NCI-H82 (cell line): ENCODE measurements at places on chromosomes 13 and 19.
A peak's percentile ranks its signal among the peaks of the same experiment; 100 is the strongest.

DNA sequence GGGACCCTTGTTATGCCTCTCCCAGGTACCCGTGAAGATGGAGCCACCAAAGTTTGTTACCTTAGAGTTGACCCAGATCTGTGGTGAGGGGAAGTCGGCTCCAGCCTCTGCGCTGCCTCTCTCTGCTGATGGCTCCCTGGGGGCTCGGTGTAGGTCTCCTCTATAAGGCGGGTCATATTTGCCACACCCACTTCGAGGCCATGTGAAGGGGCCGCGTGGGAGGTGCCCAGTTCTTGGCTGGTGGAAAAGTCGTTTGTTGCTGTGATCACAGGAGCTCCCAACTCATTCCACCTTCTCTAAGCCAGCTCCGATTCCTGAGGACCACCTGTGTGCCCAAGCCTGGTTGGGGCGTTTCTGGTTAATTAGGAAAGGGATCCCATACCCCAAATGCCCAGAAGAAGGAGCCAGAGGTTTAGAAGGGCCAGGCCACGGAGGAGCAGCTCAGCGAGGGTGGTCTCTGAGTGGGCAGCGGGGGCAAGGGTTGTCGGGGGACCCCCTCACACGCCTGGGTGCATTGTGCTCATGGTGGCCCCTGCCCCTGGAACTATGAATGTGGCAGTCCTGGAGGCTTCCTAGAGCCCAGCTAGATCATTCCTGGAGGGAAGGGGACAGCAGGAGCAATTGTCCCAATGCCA lies 296.5 kb downstream of the ZNF536 start:
- DNase-seq, result peak; percentile 20

DNA sequence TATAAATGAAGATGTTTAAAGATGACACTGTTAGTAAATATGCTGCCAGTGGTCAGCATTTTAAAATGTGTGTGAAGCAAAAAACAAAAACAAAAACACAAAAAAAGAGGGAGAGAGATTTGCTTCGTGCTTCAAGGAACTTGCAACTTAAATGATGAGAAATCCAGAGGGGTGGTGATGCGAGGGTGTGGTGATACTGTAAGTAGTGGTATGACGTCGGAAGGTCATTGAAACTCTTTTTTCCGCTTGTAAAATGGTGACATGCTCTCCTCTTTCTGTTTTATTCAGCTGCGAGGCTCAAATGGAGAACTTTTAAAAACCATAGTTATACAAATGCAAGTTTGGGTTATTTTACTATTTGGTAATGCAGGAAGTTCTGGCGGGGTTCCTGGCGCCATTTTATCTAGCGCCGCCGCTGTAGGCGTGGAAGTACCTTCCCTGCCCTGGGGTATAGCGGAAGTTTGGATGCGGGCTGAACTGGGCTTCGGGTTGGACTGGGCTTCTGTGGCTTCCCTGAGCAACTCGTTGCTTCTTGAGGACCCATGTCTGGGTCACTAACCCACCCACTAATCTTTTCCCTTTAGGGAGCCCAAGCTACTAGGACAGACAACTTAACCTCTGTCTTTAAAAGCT lies 34.8 kb downstream of the DGKH start:
- no peak for DNase-seq

- no peak for DNase-seq
Observed at GRCh38 chr13:46850214-46850613, 46.6 kb downstream of the HTR2A start.

DNA sequence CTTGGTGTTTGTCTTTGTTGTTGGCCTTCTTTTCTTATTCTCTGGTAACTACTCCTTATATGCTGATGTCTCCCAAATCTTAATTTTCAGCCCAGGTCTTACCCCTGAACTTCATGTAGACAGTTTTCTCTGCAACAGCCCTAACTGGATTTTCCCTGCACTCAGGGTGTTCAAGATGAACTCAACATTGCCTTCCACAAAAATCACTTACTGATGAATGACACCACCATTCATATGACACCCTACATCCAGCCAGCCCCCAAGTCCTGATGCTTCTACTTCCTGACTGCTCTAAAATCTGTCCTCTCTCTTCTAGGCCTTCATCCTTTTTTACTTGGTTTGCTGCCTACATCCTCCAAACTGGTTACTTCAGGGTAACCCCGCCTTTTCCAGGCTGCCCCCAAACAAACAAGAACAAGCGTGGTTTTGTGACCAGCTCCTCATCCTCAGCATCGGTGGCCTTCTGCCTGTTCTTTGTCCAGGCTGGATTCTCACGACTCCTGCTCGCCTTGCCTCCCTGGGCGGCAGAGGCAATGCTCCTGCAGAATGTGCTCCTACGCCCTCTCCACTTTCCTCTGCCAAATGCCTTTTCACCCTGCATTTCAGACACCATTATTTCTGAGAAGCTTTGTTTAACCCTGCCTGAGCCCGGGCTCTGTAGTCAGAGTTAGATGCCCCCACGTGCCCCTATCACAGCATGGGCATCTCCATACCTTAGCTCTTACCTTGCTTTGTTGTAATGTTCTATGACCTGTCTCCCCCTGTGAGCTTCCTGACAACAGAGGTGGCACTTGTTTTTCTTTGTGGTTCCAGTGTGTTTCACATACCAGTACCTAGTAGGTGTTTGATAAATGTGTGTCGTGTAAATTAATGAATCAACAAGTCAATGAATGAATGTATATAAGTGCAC lies 61.8 kb downstream of the WDFY2 start:
- DNase-seq, result no peak

GRCh38 chr13:27619728-27620376 lies 477 bp downstream of the LNX2 start:
- DNase-seq, result peak; percentile 71

GRCh38 chr13:45240143-45240542 lies 39.3 kb upstream of the KCTD4 start:
- no peak for DNase-seq

GRCh38 chr13:98632961-98633360 lies 56.1 kb upstream of the STK24 start:
- no peak for DNase-seq

DNA sequence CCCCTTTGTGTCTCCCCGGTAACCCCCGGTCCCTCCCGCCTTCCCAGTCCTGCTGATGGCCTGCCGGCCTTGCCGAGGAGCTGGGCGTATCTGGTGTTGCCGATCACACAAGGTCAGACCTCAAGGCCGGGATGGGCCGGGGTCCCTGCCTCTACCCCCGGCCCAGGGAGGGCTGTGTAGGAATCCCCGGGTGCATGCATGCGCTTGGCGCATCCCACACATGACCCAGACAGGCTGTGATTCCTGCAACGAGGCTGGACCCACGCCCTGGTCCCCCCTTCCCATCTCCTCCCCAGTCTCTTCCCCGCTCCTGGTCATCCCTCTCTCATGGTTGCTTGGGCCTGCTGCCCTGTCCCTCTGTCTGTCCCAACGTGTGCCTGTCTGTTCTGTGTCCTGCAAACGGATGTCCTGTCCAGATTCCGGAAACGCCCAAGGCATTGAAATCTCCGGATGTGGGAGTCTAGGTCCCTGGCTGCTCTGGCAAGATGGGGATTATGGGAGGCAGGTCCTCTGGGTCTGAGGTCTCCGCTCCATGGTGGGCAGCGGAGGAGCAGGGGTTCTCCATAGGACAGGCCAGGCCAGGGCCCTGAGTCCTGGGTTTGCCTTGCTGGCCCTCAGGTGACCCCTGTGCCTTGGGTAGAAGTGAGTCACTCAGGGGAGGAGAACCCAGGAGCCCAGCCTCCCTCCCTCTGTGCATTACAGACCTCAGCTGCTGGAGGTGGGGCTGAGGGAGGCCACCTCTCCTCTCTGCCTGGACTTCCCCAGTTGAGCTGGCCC lies 1.6 kb downstream of the PKN1 start:
- DNase-seq, result no peak

DNA sequence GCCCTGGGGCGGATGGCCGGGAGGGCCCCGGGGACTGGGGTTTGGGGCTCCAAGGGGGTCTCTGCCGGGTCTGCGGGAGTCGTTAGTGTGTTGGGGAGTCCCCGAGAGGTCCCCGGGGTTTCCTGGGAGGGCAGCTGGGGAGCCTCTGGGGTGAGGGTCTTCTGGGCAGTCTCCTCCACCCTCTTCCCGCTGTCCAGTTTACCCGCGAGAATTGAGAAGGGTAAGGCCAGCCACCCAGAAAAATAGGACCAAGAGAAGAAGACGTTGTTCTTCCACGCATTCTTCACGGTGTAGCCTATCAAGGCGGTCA lies 1.0 kb upstream of the ETFB start:
- DNase-seq, result no peak

DNA sequence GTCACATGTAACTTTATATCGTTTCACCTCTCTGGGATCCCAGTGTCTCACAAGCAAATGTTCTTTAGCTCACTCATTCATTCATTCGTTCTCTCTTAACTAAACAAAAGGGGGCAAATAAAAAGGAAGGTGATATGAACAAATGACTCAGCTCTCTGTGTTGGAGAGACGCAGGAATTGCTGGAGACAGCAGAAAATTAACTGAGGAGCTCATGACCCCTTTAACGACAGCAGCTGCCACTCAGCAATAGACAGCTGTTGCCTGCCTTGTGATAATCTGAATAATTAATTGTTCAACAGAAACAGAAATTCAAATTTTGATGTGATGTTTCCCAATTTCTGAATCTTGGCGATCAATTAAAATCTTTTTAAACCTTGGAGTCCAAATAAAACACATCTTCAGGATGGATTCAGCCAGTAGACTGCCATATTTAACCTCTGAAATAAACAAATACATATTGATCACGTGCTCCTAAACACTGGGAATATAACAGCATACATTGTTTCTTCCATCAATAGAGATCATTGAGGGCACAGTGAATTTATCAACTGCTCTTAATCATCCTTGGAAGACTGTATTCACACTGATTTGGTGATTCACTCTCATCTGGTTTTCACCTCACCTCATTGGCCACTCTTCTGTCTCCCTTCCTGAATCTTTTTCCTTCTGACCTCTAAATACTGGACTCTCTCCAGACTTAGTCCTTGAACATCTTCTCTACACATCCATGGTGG lies 63.3 kb downstream of the MBNL2 start:
- DNase-seq, result peak; percentile 46
